ENCODE measurements at places on chromosomes 2 and 18.

- peak; percentile 13 for DNase-seq
Measured at GRCh38 chr2:230068016-230068650, 591 bp downstream of the SLC16A14 start.

GRCh38 chr2:197704434-197705120, 592 bp upstream of the MARS2 start:
- no peak for DNase-seq

DNA sequence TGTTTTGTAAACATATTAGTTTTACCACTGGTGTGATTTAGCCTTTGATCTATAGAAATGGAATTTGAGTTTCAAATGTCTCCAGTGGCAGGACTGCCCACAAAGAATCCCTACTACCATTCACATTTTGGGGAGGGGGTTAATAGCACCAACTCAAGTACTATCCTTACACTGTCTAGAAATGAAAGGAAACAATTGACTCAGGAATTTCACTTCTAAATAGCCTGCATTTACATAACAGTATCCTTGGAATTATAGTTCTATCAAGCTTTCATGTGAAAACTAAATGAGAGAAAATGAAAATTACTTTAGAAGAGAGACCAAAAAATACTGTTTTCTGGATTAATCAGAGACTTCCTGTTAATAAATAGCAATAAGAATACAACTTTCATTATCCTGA, 7.5 kb upstream of the CCDC93 start:
- no peak for DNase-seq

DNA sequence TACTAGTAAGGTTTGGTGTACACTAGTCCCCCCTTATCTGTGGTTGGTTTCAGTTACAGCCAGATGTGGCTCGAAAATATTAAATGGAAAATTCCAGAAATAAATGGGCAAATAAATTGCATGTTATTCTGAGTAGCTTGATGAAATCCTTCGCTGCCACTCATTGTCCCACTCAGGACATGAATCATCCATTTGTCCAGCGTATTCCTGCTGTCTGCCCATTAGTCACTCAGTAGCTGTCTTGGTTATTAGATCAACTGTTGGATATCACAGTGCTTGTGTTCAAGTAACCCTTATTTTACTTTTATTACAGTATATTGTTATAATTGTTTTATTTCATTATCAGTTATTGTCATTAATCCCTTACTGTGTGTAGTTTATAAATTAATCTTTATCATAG, 21.7 kb downstream of the ZDBF2 start:
- peak; percentile 17 for DNase-seq

GRCh38 chr2:232216028-232216427, 162.5 kb upstream of the ALPP start:
- DNase-seq = no peak
